ENCODE measurements at places on chromosomes 4 and X.

- no peak for DNase-seq
These were observed 329.7 kb upstream of the GATB start for GRCh38 chr4:152090543-152090942.

DNA sequence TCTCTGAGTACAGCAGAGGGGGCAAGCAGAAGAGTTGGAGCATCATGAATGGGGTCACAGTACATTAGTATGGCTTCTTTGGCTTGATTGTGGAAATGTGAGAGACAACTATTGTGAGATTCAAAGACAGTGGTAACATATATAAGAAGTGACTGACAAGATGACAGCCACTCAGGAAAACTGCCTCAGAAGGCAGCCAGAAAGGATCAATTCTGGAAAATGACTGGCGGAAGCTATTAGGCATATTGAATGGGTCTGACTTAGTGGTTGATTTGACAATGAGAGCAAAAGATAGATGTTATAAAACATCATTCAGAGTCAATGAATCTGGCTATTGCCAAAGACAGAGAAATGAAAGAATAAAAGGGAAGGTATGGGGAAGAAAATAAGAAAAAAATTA lies 345.5 kb upstream of the MAGEB2 start:
- no peak for DNase-seq

- DNase-seq = no peak
These were observed 51.9 kb downstream of the EVC2 start for GRCh38 chr4:5656415-5656814.

- DNase-seq = no peak
These were observed 841 bp upstream of the FRMPD3 start for GRCh38 chrX:107448625-107448997.

DNA sequence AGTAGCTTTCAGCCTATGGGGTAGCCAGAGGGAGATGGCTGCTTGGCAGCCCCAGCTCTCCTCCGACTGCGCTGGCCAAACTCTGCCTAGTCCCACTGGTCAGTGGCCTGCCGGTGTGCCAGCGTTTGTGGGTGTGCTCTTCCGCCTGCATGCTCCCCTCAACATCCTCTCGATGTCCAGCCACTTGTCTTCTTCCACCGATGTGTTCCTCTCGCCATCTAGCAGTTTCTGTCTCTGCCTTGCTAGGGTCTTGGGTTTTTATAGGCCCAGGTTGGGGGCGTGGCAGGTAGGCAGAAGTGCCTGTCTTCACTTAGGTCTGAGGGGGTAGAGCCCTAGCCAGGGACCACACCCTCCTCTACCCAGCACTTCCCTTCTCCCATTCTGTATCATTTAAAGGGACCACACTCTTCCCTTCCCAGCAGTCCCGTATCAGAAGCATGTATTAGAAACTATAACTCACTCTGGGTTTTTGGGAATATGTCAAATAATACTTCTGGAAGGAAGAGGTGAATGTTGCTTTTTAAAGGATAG lies 124.4 kb downstream of the KDM6A start:
- DNase-seq = no peak

- no peak for DNase-seq
These were observed 94.5 kb downstream of the SRPX start for GRCh38 chrX:38126179-38126578.

Data from AML-193 (cell line).